PC-3 (cell line): ENCODE measurements at places on chromosomes 1 and 21.

- no peak for DNase-seq
- H3K27me3 ChIP-seq: no peaks in the 10 kb centered on the region
- no peak overlapping the region for H3K4me3 ChIP-seq
- no peak overlapping the region for H3K27ac ChIP-seq
- no peaks in the 10 kb centered on the region for H3K4me1 ChIP-seq
Measured at GRCh38 chr1:198003468-198003867, 86.3 kb downstream of the LHX9 start.

GRCh38 chr1:79074975-79075374 is 68.4 kb upstream of the ADGRL4 start:
- no peak overlapping the region for H3K27ac ChIP-seq
- no peaks in the 10 kb centered on the region for H3K27me3 ChIP-seq
- H3K4me1 ChIP-seq: peaks cover 12% of the 10 kb centered on the region
- no peaks in the 10 kb centered on the region for H3K36me3 ChIP-seq
- H3K4me3 ChIP-seq: no peak overlapping the region
- peak; percentile 51 for DNase-seq

DNA sequence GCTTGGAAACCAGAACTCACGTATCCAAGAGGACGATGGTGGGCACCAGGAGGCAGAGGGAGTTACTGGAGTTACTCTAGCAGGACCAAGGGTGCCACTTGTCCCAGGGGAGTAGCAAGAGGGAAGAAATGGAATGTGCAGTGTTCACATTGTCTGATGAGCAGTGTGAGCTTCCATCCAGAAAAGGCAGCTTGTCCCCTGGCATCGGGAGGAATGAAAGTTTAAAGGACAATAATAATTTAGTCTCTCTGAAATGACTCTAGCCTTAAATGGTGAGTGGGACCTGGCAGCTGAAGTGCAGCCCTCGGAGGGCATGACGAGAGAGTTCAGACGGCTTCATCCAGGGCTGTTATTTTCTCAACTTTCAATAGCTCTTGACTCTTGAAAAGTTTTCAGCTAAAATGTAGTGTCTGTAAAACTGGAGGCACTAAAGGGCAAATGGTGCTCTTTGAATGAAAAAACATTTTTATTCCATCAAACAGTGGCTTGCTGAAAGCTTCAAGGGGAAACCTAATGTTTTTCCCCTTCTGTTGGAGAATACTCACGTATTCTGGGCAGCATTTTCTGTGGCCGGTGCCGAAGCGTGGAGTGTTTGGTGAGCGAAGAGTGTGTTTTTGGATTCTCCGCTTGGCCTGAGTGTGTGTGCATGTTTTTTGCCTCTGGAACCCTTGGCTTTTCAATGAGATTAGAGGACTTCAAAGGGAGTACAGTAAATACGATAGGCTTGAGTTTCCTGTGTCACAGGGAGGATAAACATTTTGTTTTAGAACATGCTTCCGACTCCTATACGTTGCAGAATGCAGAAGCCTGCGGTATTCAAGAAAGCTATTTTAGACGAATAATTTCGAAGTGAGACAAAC is 157.3 kb downstream of the GALNT2 start:
- no peaks in the 10 kb centered on the region for H3K4me1 ChIP-seq
- no peaks in the 10 kb centered on the region for H3K36me3 ChIP-seq
- H3K27me3 ChIP-seq: no peaks in the 10 kb centered on the region
- DNase-seq: no peak

- no peaks in the 10 kb centered on the region for H3K27me3 ChIP-seq
- H3K4me1 ChIP-seq: peaks cover 4% of the 10 kb centered on the region; the same call in 1 of the 2 replicates
- no peak overlapping the region for H3K4me3 ChIP-seq
- H3K27ac ChIP-seq: no peak overlapping the region
Measured at GRCh38 chr1:22285549-22286396, 142.9 kb upstream of the WNT4 start.

DNA sequence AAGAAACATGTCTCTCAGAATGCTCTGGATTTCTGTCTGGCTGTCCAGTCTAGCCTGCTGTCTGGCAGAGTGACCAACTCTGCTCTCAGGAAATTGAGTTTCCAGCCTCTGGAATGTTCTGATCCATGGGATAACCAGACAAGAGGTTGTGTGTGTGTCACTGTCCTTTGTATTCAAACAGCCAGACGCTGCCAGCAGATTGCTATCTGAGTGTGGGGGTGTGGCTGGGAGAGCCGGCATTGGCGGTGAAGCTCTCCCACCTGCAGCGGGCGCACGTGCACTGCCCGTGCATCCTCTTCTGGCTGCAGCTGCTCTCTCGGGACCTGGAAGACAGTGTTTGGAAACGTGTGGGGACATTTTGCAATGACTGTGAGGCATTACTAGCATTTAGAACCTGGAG is 26.1 kb downstream of the PKP1 start:
- peak overlapping the region; percentile 89 for H3K27ac ChIP-seq
- H3K4me1 ChIP-seq: peaks cover 72% of the 10 kb centered on the region
- DNase-seq: peak; percentile 100
- H3K4me3 ChIP-seq: 0 out of 2 replicates have a peak overlapping the region, but pooled peaks have one; percentile 1

DNA sequence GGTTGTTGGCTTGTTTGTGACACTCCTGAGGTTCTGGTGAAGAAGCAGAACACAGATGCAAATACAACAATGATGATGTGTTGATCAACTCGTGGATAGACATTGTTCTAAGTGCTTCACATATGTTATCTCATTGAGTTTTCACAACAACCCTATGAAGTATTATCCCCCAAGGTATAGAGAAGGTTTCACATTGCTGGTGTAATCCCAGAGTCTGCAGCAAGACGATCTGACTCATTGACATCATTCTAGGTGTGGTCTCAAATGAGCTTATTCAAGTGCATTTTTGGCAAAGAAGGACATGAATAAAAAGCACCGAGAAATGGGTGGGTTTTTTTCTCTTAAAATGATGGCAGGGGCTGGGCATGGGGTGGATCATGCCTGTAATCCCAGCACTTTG is 64.1 kb upstream of the SCAF4 start:
- H3K4me3 ChIP-seq: no peak overlapping the region
- no peaks in the 10 kb centered on the region for H3K4me1 ChIP-seq
- H3K27me3 ChIP-seq: peaks cover 69% of the 10 kb centered on the region
- no peak overlapping the region for H3K27ac ChIP-seq
- H3K36me3 ChIP-seq: no peaks in the 10 kb centered on the region

DNA sequence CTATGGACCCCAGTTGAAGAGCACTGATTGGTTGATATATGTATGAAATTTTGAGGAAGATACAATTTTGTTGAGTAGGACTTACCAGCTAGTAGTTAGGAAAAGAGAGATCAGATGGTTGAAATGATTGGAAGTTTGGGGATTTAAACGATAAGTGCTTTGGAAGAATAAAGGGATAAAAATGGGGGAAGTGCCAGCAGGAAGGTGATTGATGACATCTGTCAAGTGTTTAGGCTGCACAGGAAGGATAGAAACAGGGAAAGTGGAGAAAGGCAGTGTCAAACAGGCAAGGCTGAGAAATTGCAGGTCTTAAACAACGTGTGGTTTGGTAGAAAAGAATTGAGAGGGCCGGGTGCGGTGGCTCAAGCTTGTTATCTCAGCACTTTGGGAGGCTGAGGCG is 22.3 kb downstream of the PDC start:
- no peak for DNase-seq
- no peaks in the 10 kb centered on the region for H3K36me3 ChIP-seq
- H3K27me3 ChIP-seq: no peaks in the 10 kb centered on the region

- H3K27me3 ChIP-seq: no peaks in the 10 kb centered on the region
- peaks cover 41% of the 10 kb centered on the region for H3K4me1 ChIP-seq
- peak overlapping the region; percentile 94; the same call in 1 of the 2 replicates for H3K4me3 ChIP-seq
- DNase-seq: no peak
- no peak overlapping the region for H3K27ac ChIP-seq
Measured at GRCh38 chr1:1401457-1402010, 2.4 kb upstream of the CCNL2 start.
